ENCODE measurements at places on chromosomes 3 and 15.
A peak's percentile ranks its signal among the peaks of the same experiment; 100 is the strongest.

GRCh38 chr3:193851941-193852674, 259.1 kb downstream of the OPA1 start:
- DNase-seq: no peak

- no peak for DNase-seq
Measured at GRCh38 chr3:193971966-193972365, 164.0 kb upstream of the HES1 start.

GRCh38 chr15:99566157-99566897, 543 bp downstream of the MEF2A start:
- DNase-seq: no peak

- DNase-seq: no peak
Measured at GRCh38 chr3:14352002-14352627, 50.3 kb upstream of the SLC6A6 start.

GRCh38 chr15:62933386-62933785, 109.2 kb upstream of the TPM1 start:
- no peak for DNase-seq

GRCh38 chr3:113747283-113748046, 630 bp downstream of the ATP6V1A start:
- no peak for DNase-seq

- DNase-seq: no peak
Measured at GRCh38 chr3:147152476-147152875, 253.9 kb downstream of the ZIC4 start.

DNA sequence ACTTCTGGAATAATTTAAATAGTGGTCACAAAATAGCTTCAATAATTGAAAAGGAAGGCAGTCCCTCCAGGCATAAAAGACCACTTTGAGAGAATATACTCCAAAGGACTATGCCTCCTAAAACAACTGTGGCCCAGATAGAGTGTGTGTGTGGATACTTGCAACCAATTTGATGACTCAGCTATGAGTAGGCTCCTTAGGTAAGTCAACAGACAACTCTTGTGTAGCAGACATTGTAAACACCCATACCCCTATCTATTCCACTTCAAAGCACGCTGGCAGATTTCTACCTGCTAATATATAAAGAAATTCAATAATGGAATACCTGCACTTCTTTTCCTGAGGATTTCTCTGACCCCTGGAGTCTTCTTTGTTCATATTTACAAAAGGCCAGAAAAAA, 254.5 kb downstream of the NEK10 start:
- DNase-seq: no peak

DNA sequence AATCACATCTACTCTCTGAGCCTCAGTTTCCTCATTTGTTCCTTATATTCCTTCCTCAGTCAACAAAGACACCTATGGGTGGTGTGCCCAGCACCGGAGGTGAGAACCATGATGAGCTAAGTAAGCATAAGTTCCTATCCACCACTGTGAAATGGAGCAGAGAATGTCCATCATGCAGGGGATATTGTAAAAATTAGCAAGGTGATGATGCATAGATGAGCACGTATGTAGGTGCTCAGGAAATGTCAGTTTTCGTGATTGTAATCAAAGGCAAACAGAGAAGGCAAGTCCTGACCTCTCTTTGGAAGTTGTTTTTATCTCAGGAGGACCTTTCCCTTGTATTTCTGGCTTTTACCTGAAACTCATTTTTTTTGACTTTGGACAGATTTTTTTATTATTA, 165.4 kb downstream of the GHSR start:
- no peak for DNase-seq

DNA sequence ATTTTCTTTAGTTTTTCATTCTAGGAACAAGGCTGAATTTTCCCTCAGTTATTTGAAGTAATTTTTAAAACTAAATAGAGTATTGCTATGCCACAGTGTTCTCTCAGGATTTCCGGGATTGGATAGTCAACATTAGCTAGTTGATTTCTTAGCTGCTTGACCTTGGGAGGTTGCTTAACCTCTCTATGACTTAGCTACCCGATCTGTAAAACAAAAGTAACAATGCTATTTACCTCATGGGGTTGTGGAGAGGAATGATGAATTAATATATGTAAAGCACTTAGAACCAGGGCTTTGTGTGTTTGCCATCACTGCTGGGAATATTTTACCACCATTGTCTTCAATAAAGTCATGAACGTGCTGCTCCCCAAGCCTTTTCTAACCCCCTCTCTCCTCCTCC, 57.5 kb downstream of the SNRK start:
- no peak for DNase-seq

DNA sequence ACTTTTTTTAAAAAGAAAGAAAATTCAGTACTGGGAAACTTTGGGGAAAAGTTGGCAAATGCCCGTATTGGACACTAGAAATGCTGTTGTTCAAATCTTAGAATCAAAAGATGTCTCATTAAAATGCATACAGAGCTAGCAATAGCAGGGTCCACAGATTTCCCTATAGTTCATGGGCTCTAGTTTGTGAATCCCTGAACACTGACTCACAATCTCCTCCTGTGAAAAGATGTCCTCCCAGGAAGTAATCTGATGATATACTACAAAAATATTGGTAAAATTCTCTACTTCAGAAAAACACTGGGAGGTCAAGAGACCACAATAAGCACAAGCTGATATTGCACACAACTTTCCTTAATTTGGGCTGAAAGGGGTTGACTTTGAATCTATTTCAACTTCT, 568.4 kb upstream of the ZNF385D start:
- no peak for DNase-seq

DNA sequence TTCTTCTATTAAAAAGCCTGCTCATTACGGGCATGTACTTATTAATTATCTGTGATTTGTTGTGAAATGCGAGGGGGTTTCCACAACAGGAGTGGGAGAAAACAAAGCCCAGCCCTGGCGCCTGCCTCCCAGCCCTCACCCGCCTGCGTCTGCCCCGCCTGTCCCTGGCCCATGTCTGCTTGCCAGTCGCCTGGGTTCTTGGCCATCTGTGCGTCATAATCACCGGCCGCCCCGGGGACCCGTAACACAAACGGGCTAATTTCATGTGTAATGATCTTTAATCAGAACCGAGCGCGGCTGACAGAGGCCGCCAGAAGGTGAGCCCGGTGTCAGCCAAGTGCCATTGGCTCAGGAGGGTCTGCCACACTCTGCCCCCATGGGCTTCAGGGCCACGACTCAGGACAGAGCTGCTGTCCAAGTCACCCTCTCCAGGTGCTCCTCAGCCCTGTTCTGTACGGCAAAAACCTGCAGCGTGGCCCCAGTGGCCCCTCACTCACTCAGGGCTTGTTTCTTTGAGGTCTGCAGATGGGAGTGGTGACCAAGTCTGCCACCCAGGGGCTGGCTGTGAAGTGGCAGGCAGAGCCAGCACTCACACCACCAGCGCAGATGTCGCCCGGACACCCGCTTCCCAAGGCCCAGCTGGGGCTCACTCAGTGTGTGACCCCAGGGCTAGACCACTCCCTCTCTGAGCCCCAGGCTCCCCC, 28.8 kb upstream of the TMEM115 start:
- peak; percentile 19 for DNase-seq

DNA sequence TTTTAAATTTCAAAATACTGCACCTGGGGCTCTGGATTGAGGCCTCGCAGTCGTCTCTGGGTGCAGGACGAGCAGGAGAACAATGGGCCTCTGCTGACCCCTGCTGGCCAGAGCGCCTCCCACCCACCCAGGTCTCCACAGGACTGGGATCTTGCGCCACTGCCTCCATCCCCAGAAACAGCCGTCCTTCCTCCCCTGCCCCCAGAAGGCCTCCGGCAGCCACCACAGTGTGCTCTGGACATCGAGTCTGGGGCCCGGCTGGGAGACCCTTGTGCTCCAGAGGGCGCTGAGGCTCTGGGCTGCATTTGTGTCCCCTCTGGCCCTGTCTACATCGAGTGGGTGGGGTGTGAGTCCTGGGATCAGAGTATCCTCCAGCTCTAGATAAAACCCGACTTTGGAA, 6.7 kb upstream of the ACSBG1 start:
- DNase-seq: peak; percentile 63

DNA sequence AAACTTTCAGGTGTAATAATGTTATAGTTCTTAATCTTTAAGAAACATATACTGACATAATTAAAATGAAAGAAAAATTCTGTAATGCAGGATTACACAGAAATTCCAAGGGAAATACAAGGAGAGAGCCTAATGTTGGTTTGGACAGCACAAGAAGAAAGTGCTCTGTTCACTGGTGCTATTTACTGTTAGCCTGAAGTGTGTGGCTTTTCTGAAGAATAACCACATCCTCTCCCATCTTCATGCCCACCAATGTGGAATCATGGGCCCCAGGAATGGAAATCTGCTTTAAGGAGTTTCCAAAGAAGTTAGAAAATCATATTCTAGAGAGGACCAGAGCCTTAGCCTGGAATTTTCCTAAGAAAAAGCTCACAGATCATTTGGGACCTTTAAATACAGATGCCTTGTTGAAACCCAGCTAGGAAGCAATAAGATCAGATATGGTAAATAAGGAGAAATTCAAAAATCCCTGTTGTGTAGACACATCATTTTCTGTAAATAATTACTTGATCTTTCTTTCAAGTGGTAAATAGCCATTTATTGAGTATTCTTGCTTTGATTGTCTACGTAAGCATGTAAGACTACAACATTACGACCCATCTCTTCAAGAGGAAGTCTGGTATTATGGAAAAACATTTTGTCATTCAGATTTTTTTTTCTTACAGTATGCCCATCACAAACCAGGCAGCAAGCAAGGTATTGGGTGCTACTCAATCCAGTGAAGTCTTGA, 10.3 kb upstream of the USP50 start:
- DNase-seq: no peak

- no peak for DNase-seq
Measured at GRCh38 chr3:95197661-95198060, 1134.8 kb downstream of the NSUN3 start.

GRCh38 chr3:160447544-160447943, 2.0 kb downstream of the TRIM59 start:
- DNase-seq: no peak

DNA sequence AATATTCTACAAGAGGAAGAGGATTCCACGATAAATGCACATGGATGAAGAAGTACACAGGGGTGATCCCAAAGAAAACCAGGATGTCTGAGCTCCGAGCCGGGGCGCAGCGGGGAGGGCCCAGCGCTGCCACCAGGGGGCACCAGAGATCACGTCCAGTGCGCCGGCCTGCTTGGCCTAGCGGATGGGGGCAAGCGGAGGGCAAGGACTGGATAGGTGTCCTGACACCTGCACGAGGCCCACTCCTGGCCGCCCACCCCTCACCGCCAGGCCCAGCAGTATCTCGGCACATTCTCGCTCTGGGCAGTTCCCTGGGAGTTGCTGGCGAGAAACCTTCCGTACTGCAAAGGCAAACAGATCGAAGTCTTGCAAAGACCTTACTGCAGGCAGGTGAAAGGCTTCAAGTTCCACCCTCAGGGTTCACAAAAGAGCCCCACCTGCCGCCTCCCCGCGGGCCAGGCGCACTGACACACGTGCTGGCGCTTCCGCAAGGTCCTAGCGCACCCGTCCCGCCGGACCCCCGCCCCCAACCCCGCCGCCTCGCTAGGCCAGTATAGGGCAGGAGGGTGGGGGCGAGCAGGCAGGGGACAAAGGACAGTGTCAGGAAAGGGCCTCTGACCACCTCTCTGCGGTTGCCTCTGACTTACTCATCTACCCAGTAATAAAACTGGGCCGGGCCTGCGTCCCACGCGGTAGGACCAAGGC, 3.3 kb downstream of the ANKRD63 start:
- peak; percentile 22 for DNase-seq

GRCh38 chr3:115761927-115762305, 138.6 kb downstream of the GAP43 start:
- DNase-seq: no peak

DNA sequence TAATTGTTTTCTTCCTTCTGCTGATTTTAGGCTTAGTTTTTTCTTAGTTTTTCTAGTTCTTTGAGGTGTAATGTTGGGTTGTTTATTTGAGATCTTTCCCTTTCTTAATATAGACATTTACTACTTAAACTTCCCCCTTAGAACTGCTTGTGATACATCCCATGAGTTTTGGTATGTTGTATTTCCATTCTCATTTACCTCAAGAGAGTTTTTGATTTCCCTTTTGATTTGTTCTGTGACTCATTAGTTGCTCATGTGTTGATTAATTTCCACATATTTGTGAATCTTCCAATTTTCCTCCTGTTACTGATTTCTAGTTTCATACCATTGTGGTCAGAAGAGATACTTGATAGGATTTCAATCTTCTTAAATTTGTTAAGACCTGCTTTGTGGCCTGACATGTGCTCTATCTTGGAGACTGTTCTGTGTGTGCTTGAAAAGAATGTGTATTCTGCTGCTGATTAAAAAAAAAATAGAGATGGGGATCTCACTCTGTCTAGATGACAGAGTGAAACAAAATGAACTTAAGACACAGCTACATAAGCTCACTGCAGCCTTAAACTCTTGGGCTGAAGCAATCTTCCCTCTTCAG, 22.3 kb downstream of the GRM2 start:
- no peak for DNase-seq

DNA sequence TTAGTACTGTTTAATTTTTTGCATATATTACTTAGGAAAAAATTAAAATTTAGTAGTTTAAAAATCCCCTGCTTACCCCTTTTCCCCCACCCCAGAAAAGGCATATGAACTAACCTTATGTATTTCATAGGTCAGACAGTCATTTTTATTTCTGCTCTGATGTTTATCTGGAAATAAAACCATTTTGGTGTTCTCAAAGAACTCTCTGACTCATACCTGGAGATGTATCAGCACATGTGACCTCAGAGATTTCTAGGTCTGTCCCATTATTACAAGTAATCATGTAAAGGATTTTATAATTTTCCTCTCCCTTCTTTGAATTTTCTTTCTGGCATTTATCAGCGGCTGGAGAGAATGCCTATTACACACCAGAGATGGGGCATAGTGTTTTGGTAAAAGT, 14.1 kb upstream of the CCR8 start:
- DNase-seq: no peak

GRCh38 chr3:172323894-172324610, 124.2 kb downstream of the GHSR start:
- DNase-seq: no peak

DNA sequence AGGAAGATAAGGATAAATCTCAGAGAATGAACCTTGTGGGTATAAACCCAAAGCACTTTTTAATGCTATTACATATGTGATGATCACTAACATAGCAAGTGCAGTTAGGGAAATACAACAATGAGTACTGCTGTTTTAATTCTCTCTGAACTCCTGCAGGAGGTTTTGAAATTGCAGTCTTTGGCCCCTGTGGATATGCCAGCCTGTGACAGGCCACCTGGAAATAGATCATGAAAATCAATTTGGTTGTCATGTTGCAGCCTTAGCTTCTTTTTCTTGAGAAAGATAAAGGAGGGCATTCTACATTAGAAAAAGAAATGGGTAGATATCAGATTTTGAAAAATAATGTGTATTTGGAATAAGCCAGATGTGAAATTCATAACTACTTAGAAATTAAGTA, 103.6 kb downstream of the RSRC1 start:
- no peak for DNase-seq

- no peak for DNase-seq
Measured at GRCh38 chr3:53834429-53835095, 11.7 kb downstream of the CHDH start.

DNA sequence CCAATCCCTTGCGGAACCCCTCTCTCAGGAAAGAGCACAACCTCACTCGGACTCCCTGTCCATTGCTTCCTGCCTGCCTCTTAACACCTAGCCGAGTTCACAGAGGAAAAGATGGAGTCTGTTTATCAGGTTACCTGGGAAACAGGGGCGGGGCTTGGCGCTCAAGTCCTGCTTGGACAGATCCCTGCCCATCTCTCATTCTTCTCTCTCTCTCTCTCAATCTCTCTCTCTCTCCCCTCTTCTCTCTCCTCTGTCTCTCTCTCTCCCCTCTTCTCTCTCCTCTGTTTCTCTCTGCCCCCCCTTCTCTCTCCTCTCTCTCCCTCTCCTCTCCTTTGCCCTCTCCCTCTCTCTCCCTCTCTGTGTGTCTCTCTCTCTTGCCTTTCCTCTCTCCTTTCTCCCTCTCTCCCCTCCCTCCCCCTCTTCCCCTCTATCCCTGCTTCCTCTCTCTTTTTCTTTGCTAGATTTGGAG, at the start of gene EFHB:
TSS of gene EFHB (minus strand) at position 120 of the 469 bp plus-strand sequence. CDS start 199 bp downstream, outside the sequence.
- no peak for DNase-seq
